ENCODE measurements at places on chromosomes 3 and 15. TPM values are rescaled to one million over a fixed set of nuclear protein-coding genes. Genes with fewer than 3 reads are reported as not detected.

- no peak overlapping the region for H3K4me3 ChIP-seq
- no peaks in the 10 kb centered on the region for H3K36me3 ChIP-seq
- no peak overlapping the region for H3K27ac ChIP-seq
- peak; percentile 7 for DNase-seq
Observed at GRCh38 chr3:24740326-24740725, 245.7 kb upstream of the THRB start.

DNA sequence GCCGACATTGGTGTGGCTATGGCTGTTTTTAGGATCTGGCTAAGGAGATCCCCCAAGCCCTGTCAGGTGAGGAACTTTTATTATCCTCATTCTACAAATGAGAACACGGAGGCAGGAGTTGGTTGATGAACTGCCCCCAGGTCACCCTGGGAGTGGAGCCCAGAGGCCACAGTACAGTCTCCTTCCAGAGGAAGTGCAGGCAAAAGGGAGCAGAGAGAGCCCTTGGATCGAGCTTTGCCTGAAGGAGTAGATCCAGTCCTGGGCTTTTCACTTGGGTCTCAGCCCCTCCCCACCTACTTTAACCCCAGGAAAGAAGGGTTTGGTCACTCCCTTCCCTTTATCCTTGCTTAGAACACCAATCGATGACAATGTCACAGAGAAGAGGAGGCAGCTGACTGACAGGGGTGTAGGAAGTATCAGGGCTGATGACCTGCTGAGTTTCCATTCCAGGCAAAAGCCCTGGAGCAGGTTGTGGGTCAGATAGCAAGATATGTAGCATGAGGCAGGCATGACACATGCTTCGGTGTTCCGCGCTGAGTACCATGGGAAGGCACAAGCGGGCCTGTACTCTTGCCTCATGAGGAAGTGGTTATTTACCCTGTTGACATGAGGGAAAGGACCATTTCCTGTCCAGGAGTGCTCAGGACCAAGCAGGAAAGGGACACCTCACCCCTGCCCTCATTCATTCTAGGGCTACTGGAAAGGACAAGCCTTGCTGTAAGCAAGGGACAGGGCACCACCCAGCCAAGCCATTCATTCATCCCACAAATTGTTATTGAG, 5.8 kb upstream of the PLA2G4D start:
- H3K27ac ChIP-seq, result no peak overlapping the region
- DNase-seq, result no peak
- no peaks in the 10 kb centered on the region for H3K4me1 ChIP-seq
- no peaks in the 10 kb centered on the region for H3K36me3 ChIP-seq

DNA sequence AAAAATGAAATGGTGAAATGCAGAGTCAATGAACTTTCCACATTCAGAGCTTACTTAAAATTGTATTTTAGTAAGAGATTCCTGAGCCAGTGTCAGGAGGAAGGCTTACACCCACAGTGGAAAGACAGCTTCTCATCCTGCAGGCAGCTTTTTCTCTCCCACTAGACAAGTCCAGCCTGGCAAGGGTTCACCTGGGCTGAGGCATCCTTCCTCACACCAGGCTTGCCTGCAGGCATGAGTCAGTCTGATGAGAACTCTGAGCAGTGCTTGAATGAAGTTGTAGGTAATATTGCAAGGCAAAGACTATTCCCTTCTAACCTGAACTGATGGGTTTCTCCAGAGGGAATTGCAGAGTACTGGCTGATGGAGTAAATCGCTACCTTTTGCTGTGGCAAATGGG, 3.1 kb downstream of the CCR4 start:
- no peak overlapping the region for H3K27ac ChIP-seq
- no peaks in the 10 kb centered on the region for H3K4me1 ChIP-seq
- no peaks in the 10 kb centered on the region for H3K36me3 ChIP-seq
- no peaks in the 10 kb centered on the region for H3K27me3 ChIP-seq
- no peak overlapping the region for H3K4me3 ChIP-seq

DNA sequence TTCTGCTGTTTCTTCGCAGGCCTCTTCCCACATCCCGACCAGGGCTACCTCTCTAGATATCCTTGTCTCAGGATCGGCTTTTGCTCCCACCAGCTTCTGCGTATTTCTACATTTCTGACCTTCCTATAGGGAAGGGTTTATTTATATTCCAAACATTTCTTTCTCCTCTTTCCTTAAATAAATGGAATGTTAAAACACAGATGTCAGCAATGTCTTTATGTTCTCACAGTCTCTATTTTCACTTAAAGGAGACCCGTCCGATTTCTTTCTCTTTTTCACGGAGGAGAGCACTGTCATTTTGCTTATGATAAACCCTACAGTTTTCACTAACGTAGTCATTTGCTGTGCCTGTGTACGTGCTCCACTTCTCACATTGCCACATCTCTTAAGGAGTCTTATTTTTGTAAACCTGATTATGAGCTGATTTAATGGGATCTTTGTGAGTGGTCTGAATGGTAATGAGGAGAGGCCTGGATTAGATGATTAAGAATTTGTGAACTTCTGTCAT, 630 bp downstream of the KIF15 start:
- peak overlapping the region; percentile 31 for H3K27ac ChIP-seq
- no peaks in the 10 kb centered on the region for H3K27me3 ChIP-seq
- H3K4me1 ChIP-seq, result peaks cover 12% of the 10 kb centered on the region
- DNase-seq, result no peak

GRCh38 chr3:139935016-139935865, at the start of gene CLSTN2:
Gene CLSTN2, plus strand, starts transcription at chr3:139935185.
- no peak within 1 kb of the TSS for H3K27ac ChIP-seq
- DNase-seq, result peak; percentile 63
- no peaks in the 10 kb centered on the region for H3K36me3 ChIP-seq
- H3K4me1 ChIP-seq, result peaks cover 20% of the 10 kb centered on the region
- peaks cover 12% of the 10 kb centered on the region for H3K27me3 ChIP-seq

DNA sequence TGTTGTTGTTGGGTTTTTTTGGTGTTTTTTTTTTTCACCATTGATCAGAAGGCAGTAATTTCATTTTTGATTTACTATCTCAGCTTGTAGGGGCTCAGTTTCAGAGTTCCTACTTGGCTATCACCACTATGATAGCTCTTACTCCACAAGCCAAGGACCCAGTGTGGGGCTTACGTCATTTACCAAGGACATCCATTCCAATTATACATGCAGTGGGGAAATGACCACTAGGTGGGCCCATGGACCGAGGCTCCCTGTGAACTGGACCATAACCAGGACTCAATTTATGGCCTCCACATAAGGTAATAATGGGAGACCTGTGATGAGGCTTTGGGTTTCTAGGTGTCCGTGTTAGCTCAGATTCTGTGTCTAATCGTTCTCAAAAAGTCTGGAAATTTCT, 67.5 kb upstream of the CACNA1D start:
- no peaks in the 10 kb centered on the region for H3K4me1 ChIP-seq
- DNase-seq, result no peak
- no peaks in the 10 kb centered on the region for H3K36me3 ChIP-seq

RSRC1 gene
- total RNA-seq, result 66.5 TPM

SLC9A9 gene
- 39.7 TPM for total RNA-seq

LSMEM2 gene
- total RNA-seq, result not detected

CPB1 gene
- 0.17 TPM for total RNA-seq

DISP2 gene
- total RNA-seq, result 7.8 TPM

All from spinal cord (tissue), 10 donors.